ENCODE measurements at places on chromosomes 16 and 17.

GRCh38 chr17:28892024-28892423 is 5.5 kb downstream of the FLOT2 start:
- no peak for DNase-seq

DNA sequence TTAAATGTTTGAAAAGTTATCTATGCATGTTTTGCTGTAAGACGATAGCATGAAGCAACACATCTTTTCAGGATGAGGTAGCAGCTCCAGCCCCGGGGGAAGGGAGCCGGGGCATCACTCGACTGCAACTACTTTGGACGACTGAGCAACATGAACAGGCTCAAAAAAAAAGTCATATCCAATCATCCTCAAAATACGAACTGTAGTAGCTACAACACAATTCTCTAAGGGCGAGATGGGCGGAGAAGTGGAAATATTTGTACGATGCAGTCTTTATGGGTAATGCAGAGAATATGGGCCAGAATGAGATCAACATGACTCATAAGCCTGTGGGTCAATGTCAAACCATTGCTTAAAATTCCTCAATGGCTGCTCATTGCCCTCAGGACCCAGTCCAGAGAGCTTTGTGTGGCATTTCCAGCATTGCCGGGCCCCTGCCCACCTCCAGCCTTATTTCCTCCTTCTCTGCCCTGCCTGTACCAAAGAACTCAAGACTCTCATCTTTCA is 17.7 kb upstream of the SMURF2 start:
- DNase-seq, result no peak

DNA sequence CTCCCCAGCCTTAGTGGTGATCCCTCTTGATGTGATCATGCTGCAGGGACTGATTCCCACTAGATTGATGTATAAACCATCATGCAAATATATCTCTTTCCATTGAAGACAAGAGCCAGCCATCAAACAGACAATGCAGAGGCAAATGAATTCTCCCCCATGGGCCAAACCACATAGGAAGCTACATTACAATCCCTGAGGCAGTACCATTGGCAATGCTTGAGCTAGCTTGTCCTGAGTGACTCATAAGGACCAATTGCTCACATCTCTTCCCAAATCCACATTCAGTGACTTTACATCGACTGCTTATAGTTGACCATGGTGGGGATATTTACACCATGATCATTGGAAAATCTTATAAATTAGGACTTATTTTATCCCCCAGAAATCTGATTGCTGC is 242.2 kb downstream of the SHISA9 start:
- DNase-seq, result no peak

DNA sequence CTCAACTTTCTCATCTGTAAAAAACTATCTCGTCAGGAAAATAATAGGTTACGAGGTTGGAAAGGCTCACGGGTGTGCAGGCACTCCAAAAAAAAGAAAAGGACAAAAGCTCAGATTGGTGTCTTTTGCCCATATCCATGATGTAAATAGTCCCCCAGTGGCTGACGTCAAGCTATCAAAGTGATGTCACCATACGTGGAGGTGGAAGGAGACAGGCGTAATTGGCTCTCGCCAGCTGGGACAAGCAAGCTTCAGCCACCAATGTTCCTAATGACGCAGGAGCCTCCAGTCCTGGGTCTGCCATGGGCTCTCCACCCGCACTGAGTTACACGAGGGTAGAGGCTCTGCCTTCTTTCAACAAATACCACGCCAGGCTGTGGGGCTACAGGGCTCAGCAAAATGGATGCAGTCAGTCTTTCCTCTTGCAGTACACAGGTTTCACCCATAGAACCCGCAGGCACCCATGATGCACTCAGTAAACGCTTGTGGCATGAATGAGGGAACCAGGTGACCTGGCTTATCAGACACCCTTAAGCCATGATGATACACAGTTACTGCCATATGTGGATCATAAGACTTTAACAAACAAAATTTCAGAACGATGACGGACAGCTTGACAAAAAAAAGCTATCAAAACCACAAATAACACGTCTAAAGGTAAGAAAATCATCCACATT is 50.5 kb downstream of the COTL1 start:
- no peak for DNase-seq

DNA sequence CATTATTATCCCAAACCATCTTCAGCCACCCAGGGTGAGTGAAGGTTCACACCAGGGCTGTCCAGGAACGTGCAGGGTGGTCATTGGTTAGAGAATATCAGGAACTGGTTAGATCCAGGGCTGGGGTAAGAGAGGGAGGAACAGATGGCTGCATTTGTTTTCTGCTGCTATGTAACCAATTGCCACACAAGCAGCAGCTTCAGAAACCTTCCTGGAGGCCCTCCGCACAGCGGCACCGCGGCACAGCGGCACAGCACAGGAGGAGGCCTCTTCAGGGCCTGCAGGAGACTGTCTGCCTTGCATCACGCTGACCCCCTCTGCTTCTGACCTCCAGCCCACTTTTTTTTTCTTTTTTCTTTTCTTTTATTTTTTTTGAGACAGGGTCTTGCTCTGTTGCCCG is 86.1 kb downstream of the KCNJ12 start:
- DNase-seq, result no peak

- no peak for DNase-seq
These were observed 477.4 kb upstream of the CCL2 start for GRCh38 chr17:33777674-33778073.

- no peak for DNase-seq
These were observed 10.6 kb downstream of the KSR1 start for GRCh38 chr17:27466743-27467375.

- no peak for DNase-seq
These were observed 1253.7 kb upstream of the CDH8 start for GRCh38 chr16:63289834-63290460.

DNA sequence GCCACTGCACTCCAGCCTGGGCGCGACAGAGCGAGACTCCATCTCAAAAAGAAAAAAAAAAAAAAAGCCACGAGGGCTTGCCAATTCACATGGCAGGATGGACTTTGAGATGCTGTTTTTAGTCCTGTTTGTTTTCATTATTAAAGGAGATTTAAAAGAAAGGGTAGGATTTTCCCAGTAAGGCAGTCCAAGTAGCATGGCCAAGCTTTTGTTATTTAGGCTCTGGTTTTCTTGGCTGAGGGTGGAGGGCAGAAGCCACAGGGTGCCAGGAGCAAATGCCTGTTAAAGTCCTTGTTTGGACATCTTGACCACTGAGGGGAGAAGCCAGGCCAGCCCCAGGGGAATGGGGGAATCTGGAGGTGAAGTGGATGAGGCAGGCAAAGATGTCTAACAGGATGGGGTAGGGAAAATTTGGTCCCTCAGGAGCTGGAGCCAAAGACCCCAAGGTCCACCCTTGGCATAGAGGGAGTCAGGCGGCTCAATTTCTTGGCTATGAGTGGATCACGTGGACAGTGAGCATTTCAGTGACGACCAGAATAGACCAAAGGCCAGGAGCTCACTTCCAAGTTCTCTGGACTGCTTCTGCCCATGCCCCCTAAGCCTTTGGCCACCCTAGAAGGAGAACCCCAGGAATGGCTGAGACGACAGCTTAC is 20.8 kb upstream of the PLLP start:
- DNase-seq, result no peak

DNA sequence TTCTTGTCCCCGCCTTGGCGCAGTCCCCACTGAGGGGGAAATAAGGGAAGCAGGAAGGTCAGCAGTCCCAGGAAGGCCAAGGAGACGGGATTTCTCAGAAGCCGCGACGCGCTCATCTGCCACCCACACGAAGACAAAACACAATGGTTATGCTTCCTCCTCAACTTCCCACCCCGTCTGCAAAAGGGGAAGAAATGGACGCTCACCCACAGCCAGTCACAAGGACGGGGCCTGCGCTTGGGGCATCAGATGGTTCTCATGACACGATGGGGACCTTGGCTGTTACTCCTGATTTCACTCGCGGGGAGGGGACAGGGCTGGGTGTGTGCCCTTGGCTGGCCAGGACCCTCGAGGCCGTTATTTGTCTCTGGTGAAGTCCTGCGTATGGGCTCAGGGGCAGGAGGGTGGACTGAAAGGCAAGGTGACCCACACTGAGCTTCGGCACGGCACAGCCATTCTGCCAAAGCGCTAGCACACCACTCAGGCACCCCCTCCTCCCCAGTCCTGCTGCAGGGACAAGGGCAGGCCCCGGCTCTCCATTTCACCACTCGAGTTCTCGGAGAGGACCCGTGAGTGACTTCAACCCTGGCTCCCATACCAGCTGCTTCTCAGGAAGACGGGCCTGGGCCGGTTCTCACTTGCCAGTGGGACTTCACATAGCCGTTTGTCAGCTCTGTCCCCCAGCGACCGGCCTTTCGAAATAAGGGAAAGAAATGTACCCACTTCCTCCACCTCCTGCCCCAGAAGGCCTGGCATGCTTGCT is 84.5 kb downstream of the ABR start:
- DNase-seq, result no peak

- DNase-seq, result no peak
These were observed 5.5 kb downstream of the CBFA2T3 start for GRCh38 chr16:88971371-88972097.

DNA sequence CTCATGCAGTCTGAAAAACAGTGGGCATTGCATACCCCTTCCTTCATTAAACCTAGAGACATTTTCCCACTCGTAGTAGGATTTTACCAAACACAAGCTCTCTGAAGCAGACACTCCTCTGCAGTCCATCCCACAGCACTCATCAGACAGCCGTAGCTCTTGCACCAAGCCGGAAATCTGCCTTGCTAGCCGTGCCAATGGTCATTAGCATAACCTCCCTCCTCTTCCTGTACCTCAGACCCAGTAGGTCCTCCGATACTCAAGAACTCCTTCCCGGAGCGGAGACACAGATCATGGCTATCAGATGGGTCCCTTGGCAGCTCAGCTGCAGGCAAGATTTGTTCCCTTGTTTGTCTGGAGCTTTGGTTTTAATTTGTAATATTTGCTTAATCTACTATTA is 483.1 kb upstream of the PSMD7 start:
- DNase-seq, result no peak

DNA sequence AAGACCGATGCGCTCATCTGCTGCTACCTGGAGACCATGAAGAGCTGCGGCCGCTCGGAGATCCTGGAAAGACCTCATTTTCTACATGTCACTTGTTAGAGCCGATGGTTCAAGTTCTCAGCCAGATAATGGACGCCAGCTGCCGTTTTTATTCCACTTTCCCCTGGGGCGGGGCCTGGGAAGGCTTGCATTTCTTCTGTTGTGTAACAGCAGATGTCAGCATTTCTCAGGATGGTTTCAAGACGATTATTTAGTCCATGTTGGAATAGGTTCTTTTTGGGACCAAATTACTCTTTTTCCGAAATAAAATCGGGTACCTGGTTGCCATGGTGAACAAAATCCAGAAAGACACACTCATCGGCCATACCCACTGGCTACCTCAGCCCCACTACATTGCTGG is 1418.3 kb downstream of the CDH11 start:
- DNase-seq, result no peak

- DNase-seq, result no peak
These were observed 1.4 kb upstream of the PITPNA start for GRCh38 chr17:1563786-1564613.

DNA sequence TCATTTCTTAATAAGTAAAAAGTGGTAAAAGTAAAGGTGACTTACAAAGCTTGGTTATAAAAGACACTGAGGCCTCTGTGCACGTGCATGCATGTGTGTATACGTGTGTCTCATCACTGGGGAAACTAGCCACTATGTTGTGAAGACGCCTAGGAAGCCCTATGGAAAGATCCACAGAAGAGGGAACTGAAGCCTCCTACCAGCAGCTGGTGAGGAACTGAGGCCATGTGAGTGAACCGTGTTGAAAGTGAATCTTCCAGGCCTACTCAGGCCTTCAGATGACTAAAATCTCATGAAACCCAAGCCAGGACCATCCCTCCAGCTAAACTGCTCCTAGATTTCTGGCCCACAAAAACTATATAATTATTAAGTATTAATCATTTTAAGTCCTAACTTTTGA is 23.7 kb downstream of the PHLPP2 start:
- DNase-seq, result no peak

- no peak for DNase-seq
These were observed 50.4 kb downstream of the KATNIP start for GRCh38 chr16:27600381-27600780.

DNA sequence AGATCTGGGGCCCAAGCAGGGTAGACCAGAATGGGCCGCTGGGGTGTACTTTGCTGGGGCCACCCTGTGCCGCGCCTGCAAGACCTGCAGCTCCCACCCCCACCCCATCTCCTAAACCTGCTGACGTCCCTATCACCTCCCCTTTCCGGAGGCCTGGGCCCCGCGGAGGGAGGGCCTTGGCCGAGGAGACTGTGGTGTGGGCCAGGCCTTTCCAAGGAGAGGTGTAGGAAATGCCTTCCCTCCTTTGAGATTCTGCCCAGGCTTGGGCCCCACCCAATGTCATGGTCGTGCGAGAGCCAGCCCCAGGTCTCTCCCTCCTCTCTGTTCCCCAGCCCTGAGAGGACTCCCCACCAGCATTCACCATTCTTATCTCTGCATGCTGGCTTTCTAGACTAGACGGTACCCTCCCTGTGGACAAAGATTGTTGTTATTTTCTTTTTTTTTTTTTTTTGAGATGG is 3.9 kb upstream of the WFIKKN2 start:
- DNase-seq, result no peak

DNA sequence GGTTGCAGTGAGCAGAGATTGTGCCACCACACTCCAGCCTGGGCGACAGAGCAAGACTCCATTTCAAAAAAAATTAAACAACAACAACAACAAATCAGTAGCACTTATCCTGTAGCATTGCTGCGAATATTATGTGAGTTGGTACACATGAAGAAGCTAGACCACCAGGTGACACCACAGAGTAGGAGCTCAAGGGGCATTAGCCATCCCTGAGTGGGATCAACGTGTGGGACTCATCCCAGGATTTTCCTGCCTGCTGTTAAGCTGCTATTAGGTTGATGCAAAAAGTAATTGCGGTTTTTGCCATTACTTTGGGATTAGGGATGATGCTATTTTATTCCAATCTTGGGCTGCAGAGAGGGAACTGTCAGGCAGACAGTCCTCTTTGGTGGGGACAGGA is 47.2 kb downstream of the OTOA start:
- DNase-seq, result no peak
